Lower leg skin (tissue), 4 donors: ENCODE measurements at places on chromosomes 12 and 14. TPM values are rescaled to one million over a fixed set of nuclear protein-coding genes. Genes with fewer than 3 reads are reported as not detected.

The DRAM1 gene
- total RNA-seq = 6.8 TPM

The C14orf180 gene
- total RNA-seq = 0.98 TPM

GRCh38 chr14:90114554-90114953, 52.8 kb downstream of the KCNK13 start:
- DNase-seq = no peak

The LHX5 gene
- not detected for total RNA-seq
